ENCODE measurements at places on chromosomes 1 and 21.

- DNase-seq: no peak
Observed at GRCh38 chr1:14507262-14507661, 91.2 kb upstream of the KAZN start.

DNA sequence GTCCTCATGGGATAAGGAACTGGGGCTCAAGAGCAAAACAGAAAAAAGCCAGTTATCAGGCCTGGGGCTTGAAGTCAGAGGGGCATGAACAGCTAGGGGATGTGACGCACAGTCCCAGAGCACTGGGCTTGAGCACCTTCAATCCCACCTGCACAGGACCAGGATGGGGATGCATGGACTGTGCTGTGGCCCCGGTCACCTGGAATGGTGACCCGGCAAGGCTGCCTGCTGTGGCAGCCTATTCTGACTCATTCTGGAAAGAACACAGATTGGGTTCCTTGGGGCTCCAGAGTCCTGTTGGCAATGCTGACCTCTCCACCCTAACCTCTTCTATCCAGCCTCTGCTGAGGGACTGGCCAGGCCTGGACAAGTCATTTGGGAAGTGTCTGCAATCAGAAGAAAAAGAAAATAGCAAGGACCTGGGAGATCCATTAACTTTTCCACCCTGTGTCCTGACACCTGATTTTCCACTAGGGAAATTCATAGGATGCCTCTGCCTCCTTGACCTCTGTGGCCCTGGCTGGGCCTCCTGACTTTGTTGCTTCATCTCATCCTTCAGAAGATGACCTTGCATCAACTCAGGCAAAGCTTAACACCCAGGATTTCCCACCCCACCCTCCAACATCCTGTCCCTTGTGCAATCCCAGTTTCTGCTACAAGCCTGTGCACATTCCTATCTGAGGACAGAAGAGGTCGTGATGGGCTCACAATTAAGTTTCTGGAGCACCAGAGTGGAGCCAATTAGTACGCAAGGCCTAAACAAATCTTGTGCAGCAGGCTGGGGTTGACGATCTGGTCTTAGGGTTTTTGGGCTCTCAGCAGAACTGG, 17.9 kb upstream of the FMOD start:
- no peak for DNase-seq

GRCh38 chr1:100543640-100544039, 5.7 kb downstream of the GPR88 start:
- DNase-seq: peak; percentile 68

- no peak for DNase-seq
Observed at GRCh38 chr1:54396261-54396933, 9.8 kb downstream of the SSBP3 start.

DNA sequence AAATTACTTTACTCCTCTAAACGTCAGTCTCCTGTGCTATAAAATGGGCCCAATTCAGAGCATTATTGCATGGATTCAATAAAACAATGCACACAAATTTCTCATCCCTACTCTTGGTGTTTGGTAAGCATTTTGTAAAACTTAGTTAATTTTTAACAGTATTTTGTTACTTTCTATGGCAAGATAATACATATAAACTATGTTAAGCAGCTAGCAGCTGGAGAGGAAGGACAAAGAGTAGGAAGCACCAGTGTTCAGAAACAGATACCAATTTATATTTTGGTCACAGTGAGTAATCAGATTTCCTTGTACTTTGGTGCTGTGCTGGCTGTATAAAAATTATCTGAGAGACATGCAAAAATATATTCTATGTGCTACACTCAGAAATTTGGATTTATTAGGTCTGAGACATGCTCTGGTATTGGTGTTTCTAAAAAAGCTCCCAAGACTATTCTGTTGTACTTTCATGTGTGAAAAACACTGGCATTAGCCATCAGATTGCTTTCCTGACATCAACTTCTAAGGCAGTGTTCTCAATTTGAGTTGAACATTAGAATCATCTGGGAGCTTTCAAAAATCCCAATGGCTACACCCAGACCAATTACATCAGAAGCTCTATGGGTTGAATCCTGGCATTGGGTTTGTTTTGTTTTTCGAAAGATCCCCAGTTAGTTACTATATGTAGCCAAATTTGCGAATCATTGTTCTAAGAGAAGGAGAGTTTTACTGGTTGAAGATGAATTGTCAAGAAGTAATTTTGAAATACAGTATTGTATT, 100.3 kb upstream of the C1orf87 start:
- no peak for DNase-seq

DNA sequence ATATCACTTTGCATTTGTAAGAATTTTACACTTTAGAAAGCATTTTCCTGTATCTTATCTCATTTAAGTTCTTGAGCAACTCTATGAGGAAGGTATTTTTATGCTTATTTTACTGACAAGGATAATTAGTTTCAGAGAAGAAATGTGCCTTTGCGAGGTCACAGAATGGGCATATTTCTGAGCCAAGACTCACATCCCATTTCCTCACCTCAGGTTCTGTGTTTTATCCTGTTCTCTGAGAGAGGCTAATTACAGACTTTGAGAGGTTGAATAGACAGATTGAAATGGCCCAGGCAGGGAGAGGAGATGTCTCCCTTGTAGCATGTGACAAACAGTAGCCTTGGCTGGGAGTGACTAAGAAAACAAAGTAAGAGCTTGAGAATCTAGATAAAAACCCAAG, 39.1 kb upstream of the ZC3H11B start:
- no peak for DNase-seq

GRCh38 chr1:248691567-248692155, 10.9 kb downstream of the OR14I1 start:
- DNase-seq: no peak

- DNase-seq: no peak
Observed at GRCh38 chr1:21510113-21510493, 880 bp downstream of the ALPL start.

DNA sequence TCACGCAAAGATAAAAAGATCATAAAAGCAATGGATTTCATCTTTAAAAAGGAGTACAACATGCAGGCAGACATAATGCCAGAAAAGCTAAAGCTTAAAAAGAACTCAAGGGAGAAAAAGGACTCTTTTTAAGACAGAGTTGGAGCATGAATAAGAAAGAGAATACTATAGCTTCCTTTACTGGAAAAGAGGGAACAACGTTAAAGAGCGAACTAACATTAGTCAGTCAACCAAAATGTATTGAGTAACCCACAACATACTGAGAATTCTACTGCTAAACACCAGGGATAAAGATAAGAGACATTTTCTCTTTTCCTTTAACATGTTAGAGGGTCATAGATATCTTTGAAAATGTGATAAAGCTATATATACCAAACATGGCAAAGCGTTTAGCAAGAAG, 182.0 kb downstream of the DUSP10 start:
- no peak for DNase-seq

DNA sequence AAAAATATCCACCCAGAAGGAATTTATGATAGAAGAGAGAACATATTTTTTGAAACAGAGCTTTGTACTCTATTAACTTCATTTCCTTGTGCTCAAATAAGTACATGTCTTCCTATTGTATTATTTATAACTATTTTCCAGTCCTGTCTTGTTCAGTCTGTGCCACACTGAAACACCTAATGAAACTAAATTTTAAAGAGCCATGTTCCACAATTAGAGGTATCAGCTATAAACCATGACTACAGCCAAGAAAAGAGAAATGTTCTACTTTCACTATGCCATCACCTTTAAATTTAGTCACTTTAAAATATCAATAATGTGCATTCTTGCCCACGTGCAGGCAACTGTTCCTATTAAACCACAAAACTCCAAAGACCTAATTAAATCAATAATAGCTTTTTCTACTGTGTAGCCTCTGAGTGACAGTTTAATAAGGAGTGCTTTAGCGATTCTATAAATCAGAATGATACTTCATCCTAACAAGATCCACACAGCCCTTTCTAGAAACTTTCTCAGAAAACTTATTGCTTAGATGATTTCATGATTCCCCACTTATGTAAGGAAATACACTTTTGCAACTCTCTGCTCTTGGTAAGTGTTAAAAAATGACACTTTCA, 404.9 kb upstream of the CHRM3 start:
- DNase-seq: no peak

- no peak for DNase-seq
Observed at GRCh38 chr1:151579436-151580225, 32.2 kb upstream of the SNX27 start.

DNA sequence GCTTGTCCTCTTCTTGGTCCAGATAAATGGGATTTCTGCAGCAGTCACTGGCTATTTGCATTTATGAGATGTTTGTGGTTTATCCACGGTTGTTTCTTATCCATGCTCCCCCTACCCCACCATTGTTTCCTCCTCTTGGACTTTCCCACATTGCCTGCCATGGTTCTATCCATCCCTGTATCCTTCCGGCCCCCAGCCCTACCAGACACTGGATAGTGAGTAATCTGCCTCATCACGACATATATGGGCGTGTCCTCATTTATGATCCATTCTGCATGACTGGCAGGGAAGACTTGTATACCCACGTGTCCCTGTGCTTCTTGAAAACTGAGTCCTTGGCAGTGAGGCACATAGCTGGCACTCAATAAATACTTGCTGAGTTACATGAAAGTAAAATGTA, 40.1 kb downstream of the CACNA1S start:
- no peak for DNase-seq

DNA sequence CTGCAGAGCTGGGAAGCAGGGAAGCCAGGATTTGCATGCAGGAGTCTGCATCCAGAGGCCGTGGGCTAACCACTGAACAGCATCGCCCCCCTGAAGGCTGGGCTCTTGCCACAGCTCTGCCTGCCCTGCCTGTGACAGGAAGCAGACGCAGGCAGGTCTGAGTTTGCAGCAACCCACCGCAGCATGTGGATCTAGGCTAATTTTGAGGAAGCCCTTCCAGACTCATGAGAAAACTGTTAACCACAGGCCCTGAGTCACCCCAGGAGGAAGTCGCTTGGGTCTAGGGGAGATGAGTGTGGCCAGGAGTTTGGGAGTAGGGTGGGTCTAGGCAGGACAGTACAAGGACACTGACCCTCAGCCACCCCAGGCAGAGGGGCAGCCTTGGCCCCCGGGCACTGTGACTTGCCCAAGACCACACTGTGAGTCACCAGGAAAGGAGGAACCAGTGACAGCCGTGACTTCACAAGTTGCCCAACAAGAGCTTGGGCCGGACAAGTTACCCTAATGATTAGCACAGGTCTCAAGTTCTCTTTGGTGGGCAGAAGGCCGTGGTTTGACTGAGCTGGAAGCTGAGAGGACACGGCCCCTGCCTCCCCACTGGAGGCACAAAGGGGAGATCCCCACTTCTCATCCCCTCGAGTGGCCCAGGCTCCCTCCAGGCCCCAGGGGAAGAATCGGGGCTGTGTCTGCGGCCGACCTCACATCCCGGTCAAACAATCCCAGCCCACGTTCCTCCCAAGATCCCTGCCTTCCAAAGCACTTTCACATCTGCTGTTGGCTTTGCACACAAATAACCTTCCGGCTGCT, 826 bp downstream of the LAPTM5 start:
- DNase-seq: no peak

DNA sequence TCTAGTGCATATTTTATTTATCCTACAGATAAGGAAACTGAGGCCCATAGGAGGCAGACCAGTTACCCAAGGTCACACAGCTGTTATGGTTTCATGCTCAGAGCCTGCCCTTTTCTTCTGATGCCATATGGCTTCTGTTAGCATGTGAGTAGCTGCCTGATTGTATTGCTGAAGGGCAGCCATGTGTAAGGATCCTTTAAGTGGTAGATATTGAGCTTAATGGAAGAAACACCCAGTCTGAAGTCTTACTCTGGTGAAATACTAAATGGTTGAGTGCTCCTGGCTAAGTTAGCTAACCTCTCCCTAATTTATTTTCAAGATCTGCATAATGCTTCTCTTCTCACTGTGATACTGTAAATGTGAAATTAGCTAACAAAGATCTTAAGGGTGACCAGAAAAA, 30.9 kb downstream of the ADAMTS5 start:
- no peak for DNase-seq

DNA sequence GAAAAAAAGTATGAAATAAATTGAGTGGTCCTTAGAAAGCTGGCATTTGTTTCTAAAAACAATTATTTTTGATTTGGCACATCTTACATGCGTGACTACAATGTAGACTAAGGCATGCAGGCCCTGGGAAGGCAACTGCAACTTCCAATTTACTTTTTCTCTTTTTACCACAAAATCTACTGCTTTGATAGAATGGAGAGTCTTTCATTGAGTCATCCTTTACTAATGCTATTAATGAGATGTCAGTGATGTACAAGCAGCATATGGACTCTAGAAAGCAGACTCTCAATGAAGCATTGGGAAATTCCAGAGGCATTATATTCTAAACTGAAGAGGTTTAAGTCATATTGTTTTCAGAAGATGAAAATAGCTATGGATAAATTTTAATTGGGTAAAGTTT, 29.6 kb upstream of the PRRX1 start:
- no peak for DNase-seq

- DNase-seq: no peak
Observed at GRCh38 chr21:44332383-44332782, 6.8 kb downstream of the CFAP410 start.

GRCh38 chr1:36481771-36482723, 666 bp downstream of the CSF3R start:
- no peak for DNase-seq

GRCh38 chr1:31633117-31633516, 11.6 kb downstream of the PEF1 start:
- no peak for DNase-seq

DNA sequence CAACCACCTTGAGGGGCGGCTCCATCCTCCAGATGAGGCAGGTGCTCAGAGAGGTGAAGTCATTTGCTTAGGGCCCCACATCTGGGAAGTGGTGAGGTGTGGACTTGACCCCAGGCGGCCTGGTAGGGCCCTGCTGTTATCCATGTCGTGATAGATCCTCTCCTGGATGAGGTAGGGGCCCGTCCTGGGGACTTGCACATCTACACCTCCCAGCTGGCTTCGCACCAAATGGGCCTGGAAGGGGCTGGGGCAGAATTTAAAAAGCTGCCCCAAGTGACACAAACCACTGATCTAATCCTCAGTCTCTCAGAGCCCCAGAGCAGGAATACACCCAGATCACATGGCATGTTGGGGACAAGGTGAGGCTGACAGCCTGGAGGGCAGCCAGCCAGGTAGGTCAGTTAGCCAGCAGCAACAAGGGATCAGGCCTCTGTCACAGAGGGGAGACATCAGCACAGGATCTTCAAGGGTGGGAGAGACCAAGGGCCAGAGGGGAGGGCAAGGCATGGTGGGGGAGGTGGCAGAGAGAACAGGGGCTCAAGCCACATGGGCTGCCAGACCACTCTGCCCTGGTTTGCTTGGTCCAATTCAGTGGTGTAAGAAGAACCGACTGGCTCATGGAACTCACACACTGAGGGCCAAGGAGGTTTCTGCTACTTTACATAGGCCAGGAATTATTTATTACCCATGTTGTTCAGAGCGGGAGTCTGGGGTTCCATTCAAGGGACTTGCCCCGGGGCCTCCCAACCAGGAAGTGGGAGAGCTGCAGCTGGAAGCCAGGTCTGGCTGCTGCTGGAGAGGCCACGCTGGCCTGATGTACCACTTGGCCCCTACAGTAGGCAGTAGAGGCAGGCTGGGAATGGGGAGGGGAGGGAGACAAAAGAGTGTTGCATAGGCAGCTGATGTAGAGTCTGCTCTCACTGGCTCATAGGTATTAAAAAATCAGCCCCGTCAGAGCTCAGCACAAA, 12.1 kb downstream of the LRP8 start:
- no peak for DNase-seq

GRCh38 chr1:21490774-21491487, 18.3 kb upstream of the ALPL start:
- DNase-seq: no peak

- peak; percentile 92 for DNase-seq
Observed at GRCh38 chr1:94325377-94326302, 88.3 kb upstream of the ARHGAP29 start.
